Activated CD4-positive, alpha-beta memory T cell treated with anti-CD3 and anti-CD28 coated beads for 36 hours (primary cell): ENCODE measurements at places on chromosomes 2 and 18. TPM values are rescaled to one million over a fixed set of nuclear protein-coding genes. Genes with fewer than 3 reads are reported as not detected.

The VWC2L gene
- total RNA-seq, result not detected

The COLEC12 gene
- not detected for total RNA-seq

The CABYR gene
- 1.00 TPM for total RNA-seq

The REG3A gene
- not detected for total RNA-seq

The DNPEP gene
- 74.2 TPM for total RNA-seq
